Stimulated activated CD8-positive, alpha-beta memory T cell treated with anti-CD3 and anti-CD28 coated beads, Interleukin-4, amount 100 ng/mL, for 1 hour (primary cell): ENCODE measurements at places on chromosomes 5 and 9.

- DNase-seq = no peak
Measured at GRCh38 chr5:87453801-87454200, 41.1 kb upstream of the CCNH start.

DNA sequence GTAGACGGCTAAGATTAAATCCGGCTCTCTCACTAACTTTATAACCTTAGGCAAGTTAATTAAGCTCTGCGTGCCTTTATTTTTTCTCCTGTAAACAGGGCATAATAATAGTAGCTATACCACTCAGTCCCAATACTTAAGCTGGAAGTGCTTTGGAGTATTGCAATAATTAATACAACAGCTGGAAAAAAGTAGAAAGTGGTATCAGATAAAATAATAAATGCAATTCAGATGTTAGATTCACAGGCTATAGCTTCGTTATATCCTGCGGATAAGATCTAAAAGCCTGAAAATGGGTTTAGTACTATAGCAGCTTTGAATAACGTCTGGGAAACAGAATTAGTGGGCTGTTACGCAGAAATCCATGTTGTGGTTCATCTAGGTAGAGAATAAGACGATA lies 51.8 kb downstream of the MEGF9 start:
- DNase-seq = no peak

DNA sequence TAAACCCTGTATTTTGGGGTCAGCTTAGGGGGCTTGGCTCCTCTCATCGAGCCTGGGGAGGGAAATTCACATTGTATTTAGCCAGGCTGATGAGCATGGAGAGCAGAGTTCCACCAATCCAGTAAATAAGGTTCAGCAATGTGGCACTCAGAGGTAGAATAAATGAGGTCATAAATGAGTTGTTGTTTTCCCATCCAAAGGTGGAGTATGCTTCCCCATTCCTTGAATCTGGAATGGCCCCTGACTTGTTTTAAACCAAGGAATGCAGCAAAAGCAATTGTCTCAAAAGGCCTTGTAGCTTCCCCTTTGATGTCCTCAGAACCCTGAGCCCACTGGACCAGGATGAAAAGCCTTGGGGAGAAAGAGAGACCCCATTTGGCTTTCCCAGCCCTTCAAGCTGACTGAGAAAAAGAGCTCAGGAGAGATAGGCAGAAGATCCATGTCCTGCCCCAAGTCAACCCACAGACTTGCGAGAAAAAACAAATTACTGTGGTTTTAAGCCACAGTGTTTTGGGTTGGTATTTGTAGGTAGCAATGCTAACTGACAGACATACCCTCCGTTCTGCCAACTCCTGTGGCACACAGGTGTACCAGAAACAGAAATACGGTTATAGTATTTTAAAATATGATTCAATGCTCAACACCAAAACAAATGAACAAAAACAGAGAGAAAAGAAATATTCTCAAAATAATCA lies 566.0 kb upstream of the DMAC1 start:
- no peak for DNase-seq

DNA sequence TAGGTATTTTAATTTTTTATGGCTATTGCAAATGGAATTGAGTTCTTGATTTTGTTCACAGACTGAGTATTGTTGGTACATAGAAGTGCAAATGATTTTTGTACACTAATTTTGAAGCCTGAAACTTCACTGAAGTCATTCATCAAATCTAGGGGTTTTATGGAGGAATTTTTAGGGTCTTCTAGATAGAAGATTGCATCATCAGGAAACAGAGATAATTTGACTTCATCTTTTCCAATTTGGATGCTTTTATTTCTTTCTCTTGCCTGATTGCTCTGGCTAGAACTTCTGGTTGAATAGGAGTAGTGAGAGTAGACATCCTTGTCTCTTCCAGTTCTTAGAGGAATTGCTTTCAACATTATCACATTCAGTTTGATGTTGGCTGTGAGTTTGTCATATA lies 58.2 kb upstream of the SNCAIP start:
- no peak for DNase-seq

DNA sequence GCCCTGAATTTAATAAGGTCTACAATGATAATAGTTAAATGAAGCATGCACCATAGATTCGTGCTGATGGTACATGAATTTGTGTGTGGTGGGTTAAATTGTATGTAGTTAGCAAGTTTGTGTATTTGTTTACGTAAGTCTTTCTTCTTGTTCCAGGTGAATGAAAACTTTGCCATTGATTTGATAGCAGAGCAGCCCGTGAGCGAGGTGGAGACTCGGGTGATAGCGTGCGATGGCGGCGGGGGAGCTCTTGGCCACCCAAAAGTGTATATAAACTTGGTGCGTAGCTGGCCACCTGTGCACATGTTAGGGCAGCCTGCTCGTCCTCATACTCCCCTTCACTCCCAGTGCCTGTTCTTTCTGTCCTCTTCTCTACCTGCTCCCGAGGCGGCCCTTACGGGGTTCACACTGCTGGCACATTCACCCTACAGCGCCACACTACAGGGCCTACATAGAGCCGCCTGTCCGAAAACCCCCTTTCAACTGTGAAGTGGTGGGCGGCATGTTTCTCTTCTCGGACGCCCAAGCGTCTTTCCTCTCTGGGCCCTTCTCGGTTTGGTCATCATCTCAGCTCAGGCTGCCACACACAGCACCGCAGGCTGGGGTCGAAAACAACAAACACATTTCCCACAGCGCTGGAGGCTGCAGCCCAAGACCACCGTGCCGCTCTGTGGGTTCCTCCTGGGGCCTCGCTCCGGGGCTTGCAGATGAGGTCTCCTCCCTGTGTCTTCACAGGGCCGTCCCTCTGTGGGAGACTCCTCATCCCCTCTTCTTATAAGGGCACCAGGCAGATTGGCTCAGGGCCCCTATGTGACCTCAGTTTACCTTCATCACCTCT lies 13.2 kb downstream of the NDUFS6 start:
- no peak for DNase-seq

DNA sequence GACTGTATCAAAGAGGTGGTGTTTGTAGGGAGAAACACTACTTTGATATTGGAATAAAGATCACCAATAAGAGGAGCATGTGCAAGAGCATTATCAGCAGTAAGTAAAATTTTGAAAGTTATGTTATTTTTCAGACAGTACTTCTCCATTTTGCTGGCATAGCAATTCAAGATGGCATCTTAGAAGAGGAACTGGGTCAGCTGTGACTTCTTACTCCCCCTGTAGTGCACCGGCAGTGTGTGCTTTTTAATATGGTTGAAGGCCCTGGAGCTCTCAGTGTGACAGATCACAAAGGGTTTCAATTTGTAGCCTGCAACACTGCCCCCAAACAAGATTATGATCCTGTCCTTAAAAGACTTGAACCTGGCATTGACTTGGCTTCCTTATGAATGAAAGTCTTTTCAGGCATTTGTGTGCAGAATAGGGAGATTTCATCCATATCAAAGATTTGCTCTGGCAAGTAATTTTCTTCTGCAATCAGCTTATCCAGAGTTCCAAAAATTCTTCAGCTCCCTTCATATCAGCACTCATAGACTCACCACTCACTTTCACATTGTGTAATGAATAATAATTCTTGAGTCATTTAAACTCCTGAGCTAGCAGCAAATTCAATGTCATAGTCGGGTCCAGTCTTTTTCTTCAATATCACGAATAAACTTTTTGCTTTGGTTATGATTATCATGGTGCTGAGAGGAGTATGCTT lies 105.7 kb upstream of the MAMDC2 start:
- no peak for DNase-seq

- no peak for DNase-seq
Measured at GRCh38 chr5:138849439-138849838, 25.7 kb downstream of the LRRTM2 start.

DNA sequence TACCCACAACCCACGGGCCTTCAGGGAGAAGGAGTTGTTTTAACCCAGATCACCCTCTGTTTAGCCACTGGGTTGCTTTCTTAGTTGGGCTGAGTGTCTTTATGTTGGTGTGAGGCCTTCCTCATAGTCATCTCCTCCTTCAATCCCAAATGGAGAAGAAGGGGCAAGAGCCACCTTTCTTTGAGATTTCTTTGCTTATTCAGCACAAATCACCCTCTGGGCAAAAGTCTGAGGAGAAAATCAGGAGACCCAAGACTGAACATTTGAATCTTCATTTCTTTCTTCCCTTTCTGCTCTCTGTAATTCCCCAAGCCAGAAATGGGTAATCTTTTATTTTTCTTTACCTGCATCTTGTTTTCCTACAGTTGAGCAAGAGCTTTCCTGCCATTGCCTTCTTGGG lies 329.0 kb downstream of the TLE4 start:
- DNase-seq = no peak

DNA sequence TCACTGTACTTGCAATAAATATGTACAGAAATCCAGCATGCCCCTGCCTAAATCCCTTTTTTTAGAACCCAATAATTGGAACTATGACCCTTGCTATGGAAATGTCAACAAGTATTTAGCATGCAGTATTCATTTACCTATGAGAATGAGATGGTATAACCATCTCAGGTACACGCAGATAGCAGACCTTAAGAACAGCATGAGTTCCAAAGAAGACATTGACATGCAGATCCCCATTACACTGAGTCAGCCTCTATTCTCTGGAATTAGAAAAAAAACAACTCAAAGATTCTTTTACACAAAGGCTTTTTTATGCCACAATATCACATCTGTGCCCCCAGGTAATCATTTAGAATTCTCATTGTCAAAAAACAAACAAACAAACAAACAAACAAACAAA lies 325.6 kb upstream of the TLE4 start:
- no peak for DNase-seq

DNA sequence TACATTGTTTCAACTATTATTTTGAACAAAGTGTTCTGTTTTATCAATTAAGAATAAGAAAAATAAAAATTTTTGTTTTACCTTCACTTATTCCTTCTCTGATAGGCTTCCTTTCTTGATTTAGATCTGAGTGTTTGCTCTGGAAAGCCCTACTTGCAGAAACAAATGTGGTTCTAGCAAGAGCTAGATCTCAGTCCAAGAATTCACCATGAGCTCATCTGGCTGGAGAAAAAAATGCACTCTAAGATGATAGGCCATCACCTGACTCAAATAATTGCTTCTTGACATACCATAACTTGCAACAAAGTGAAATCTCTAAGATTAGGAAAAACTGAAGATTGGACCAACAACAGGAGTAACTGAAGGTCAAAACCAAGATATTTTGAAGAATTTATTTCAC lies 6.3 kb upstream of the RLN2 start:
- no peak for DNase-seq

DNA sequence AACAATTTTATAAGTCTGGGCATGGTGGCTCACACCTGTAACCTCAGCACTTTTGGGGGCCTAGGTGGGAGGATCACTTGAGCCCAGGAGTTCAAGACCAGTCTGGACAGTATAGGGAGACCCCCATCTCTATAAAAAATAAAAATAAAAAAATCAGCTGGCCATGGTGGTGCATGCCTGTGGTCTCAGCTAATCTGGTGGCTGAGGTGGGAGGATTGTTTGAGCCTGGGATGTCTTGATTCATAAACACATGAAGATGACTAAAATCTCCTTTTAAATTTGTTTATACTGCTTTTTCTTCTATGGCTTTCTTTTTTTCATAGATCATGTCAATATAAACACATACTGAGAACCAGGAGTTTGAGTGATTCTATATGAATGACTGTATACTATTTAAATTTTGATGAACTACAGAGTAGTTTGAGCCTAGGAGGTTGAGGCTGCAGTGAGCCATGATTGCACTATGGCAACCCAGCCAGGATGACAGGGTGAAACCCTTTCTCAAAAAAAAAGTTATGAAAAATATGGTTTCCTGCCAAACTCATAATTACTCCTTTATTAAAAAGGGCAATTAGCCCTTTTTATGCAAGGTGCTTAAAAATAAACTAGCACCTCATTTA lies 14.2 kb downstream of the RIC1 start:
- DNase-seq = no peak

DNA sequence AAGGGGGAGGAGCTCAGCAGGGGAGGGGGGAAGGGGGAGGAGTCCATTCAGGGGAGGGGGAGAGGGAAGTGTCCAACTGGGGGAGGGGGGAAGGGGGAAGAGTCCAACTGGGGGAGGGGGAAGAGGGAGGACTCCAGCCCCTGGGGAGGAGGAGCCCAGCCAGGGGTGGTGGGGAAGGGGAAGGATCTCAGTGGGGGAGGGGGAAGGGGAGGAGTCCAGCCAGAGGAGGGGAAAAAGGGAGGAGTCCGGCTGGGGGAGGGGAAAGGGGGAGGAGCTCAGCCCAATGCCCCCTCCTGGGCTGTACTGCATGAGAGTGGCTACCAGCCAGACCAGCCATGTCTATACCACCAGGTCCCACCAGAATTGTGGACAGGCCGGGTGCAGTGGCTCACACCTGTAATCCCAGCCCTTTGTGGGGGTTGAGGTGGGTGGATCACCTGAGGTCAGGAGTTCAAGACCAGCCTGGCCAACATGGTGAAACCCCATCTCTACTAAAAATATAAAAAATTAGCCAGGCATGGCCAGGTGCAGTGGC lies 30.6 kb upstream of the ADAMTS2 start:
- DNase-seq = no peak

DNA sequence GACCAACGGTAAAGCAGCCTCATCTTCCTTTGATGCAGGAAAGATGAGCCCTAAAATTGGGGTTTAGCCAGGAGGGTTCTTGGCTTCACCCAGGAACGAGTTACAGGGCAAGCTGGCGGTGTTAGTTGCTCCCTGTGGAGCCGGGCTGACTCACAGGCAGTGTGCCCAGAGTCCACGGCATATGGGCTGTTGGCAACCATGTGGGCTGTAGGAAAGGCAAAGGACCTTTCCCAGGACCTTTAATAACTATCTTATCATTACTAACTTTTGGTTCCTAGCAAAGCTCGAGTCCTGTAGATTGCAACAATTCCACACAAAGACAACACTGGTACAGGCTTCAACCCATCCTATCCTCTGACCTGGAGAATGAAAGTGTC lies 29.8 kb upstream of the CLPTM1L start:
- no peak for DNase-seq

DNA sequence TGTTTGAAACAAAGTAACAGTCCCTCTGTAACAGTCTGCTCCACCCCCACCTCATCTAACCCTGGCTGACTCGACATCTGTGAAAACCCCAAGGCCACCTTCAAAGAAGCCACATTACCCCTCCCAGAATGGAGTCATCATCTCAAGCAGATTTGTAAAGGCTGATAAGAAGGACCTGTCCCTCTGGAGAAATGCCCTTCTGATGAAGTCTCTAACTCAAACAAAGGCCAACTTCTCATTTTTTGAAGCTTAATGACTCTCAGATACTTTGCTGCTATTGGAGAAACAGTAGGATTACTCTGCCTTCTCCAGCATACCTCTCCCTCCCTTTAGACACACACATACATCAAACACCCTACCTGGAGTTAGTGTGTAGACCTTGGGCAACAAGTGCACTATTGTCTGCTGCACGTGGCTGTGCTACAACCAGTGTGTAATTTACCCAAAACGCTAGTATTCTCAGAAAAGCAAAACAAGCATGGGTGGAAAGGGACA lies 5.3 kb upstream of the SUSD1 start:
- no peak for DNase-seq

- DNase-seq = no peak
Measured at GRCh38 chr5:121273833-121274433, 577.7 kb upstream of the FTMT start.
